ENCODE measurements at places on chromosomes 2 and 18.

DNA sequence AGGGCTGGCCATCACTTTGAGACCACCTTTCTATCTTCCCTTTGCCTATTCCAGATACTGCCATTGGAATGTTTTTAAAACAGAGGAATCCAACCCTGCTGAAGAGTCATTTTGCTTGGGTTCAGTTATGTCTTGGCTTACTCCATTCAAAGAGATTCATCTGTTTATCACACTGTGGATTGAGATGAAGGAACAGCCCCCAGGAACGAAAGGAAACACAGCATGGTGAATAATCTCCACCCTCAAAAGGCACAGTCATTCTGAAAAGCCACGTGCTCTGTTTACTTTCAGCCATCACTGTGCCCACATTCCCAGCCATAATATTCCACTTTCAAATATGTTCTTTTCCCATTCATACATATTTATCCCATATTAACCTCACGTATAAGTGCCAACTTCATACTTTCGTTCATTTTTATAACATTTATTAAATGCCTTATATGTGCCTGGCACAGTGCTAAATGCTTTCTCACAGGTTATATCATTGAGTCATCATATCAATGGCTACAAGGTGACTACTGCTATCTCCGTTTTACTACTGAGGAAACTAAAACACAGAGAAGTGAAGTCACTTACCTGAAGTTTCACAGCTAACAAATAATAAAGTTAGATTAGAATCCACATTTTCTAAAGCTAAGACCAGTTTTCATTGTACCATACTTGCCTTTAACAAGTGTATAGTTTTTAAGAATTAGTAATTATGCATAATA lies 143.6 kb downstream of the OSR1 start:
- DNase-seq, result no peak

DNA sequence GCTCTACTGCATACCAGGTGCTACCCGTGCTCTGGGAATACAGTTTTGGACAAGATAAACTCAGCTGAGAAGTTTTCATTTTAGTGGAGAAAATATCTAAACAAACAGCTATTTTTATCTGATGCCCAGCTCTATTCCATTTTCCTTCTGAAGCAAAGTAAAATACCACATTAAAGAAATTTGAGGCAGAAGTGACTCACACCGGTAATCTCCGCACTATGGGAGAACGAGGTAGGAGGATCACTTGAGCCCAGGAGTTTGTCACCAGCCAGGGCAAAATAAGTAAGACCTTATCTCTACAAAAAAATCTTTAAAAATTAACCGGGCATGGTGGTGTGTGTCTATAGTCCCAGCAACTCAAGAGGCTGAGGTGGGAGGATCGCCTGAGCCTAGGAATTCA lies 416.2 kb upstream of the LYPD1 start:
- no peak for DNase-seq

DNA sequence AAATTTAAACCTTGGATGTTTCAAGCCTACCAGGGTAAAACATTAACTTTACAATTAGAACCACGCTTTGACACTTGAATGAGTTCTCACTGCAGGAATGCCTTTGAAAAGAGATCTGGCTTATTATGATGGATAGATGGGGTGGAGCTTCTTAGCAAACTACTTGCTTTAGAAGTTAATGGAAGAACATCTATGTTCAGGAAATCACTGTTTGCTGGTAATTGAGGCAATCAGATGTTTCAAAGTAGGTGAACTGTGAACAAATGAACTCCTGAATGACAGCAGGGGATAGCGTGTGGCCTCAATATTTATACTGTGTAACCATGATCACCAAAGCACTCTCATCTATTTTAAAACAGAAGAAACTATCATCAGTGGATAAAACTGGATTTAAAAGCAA lies 383.6 kb downstream of the PIK3C3 start:
- DNase-seq, result no peak

GRCh38 chr18:74967979-74968378 lies 241.0 kb downstream of the PTGR3 start:
- DNase-seq, result no peak

DNA sequence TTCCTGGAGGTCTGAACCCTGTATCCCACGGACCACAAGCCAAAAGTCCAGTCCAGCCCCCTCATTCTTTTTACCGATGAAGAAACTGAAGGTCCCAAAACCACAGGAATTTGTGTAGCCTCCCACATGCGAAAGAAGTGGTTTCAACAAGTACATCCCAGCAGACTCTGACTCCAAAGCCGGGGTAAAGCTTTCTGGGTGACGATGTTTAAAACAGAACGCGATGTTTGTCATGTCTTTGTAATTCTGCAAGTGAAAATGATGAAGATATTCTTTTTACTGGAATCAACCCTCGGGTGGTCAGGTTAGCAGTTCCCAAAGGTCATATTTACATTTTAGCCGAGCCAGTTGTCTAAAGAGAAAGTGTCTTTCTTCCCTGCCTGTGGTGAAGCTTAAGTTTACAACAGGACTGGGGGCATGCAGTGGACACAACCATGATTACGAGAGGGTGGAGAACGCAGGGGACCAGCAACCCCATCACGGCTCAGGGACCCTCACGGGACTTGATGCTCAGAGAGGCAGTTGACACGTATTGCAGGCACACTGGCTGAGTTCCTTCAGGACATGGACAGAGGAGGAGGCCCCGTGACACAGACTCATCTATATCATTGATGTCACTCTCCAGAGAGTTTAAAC lies 17.8 kb upstream of the TMEM131 start:
- no peak for DNase-seq

GRCh38 chr18:72637299-72637698 lies 93.2 kb upstream of the CBLN2 start:
- DNase-seq, result no peak

- no peak for DNase-seq
Measured at GRCh38 chr18:9437021-9437437, 38.3 kb upstream of the RALBP1 start.

DNA sequence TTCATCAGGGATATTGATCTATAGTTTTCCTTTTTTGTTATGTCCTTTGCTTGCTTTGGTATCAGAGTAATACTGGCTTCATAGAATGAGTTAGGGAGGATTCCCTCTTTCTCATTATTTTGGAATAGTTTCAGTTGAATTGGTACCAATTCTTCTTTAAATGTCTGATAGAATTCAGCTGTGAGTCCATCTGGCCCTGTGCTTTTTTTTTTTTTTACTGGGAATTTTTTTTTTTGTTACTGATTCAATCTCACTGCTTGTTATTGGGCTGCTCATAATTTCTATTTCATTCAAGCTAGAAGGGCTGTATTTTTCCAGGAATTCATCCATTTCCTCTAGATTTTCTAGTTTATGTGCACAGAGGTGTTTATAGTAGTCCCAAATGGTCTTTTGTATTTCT lies 103.9 kb downstream of the RND3 start:
- no peak for DNase-seq

GRCh38 chr2:144520756-144521487 lies 1.0 kb upstream of the ZEB2 start:
- DNase-seq, result no peak
